OCI-LY7 (cell line): ENCODE measurements at places on chromosomes 5 and 9. TPM values are rescaled to one million over a fixed set of nuclear protein-coding genes. Genes with fewer than 3 reads are reported as not detected.

The NME5 gene
- not detected in 2 replicates for total RNA-seq

The RLN2 gene
- 3.8 and 4.4 TPM in 2 replicates for total RNA-seq

The LAMC3 gene
- total RNA-seq = 2.0 and 2.2 TPM in 2 replicates

DNA sequence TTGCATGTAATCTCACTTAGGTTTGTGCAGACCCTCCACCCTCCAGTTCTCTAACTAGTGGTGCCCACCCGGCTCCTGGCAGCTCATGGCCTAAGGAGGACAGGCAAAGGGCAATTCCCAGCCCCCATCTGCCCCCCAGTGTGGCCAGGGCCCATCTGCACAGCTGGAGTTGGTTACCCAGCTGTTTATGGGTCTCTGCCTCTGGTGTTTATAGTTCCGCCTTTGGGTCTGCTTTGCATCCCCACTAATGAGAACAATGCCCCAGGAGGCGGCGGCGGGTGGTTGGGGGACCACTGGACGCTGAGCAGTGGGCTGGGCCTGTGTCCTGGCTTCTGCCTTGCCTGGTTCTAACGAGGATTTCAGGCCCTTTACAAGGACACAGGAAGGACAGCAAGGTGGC, 62.4 kb downstream of the NDST1 start:
- DNase-seq = no peak

- no peak for DNase-seq
Measured at GRCh38 chr5:126597156-126597555, 2.1 kb upstream of the ALDH7A1 start.

GRCh38 chr9:136799854-136800657, 3.9 kb downstream of the CCDC183 start:
- peak; percentile 84 for DNase-seq

- DNase-seq = no peak
Measured at GRCh38 chr9:121842612-121842978, 191.2 kb downstream of the DAB2IP start.

- no peak for DNase-seq
Measured at GRCh38 chr9:135036861-135037465, 50.5 kb upstream of the OLFM1 start.
